ENCODE measurements at places on chromosomes 16 and 17. TPM values are rescaled to one million over a fixed set of nuclear protein-coding genes. Genes with fewer than 3 reads are reported as not detected.

The PTGES3L gene
- total RNA-seq = 3.9 TPM

The CETP gene
- 0.40 TPM for total RNA-seq

The KRTAP2-3 gene
- total RNA-seq = not detected

The SMG6 gene
- 23.8 TPM for total RNA-seq

- H3K27ac ChIP-seq = no peak overlapping the region
- no peaks in the 10 kb centered on the region for H3K4me1 ChIP-seq
- peaks cover under 1% of the 10 kb centered on the region for H3K27me3 ChIP-seq
- no peak for DNase-seq
Observed at GRCh38 chr16:10813099-10813455, 5.5 kb downstream of the TVP23A start.

GRCh38 chr17:2188971-2189630 is 114.5 kb downstream of the SMG6 start:
- no peak overlapping the region for H3K4me3 ChIP-seq
- no peak for DNase-seq
- no peaks in the 10 kb centered on the region for H3K4me1 ChIP-seq
- no peaks in the 10 kb centered on the region for H3K27me3 ChIP-seq
- no peak overlapping the region for H3K27ac ChIP-seq

DNA sequence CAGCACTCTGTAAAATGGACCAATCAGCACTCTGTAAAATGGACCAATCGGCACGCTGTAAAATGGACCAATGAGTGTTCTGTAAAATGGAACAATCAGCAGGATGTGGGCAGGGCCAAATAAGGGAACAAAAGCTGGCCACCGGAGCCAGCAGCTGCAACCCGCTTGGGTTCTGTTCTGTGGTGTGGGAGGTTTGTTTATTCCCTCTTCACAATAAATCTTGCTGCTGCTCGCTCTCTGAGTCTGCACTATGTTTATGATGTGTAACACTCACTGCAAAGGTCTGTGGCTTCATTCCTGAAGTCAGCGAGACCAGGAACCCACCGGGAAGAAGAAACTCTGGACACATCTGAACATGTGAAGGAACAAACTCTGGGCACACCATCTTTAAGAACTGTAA is 20.5 kb downstream of the TMEM100 start:
- no peak overlapping the region for H3K27ac ChIP-seq
- DNase-seq = no peak
- no peaks in the 10 kb centered on the region for H3K27me3 ChIP-seq
- H3K4me1 ChIP-seq = no peaks in the 10 kb centered on the region
- no peak overlapping the region for H3K4me3 ChIP-seq
- no peaks in the 10 kb centered on the region for H3K36me3 ChIP-seq
